ENCODE measurements at places on chromosomes 6 and 20. TPM values are rescaled to one million over a fixed set of nuclear protein-coding genes. Genes with fewer than 3 reads are reported as not detected.

GRCh38 chr6:122657601-122658000 is 47.4 kb downstream of the PKIB start:
- DNase-seq, result no peak
- H3K27ac ChIP-seq, result no peak overlapping the region
- H3K27me3 ChIP-seq, result no peaks in the 10 kb centered on the region
- H3K4me3 ChIP-seq, result no peak overlapping the region

GRCh38 chr6:166104872-166105271 is 62.8 kb downstream of the TBXT start:
- H3K36me3 ChIP-seq, result no peaks in the 10 kb centered on the region
- H3K4me3 ChIP-seq, result no peak overlapping the region
- peaks cover 5% of the 10 kb centered on the region for H3K27me3 ChIP-seq
- no peak for DNase-seq

- DNase-seq, result no peak
- H3K4me3 ChIP-seq, result no peak overlapping the region
- H3K27ac ChIP-seq, result peak overlapping the region; percentile 84
- H3K4me1 ChIP-seq, result peaks cover 63% of the 10 kb centered on the region
- H3K36me3 ChIP-seq, result peaks cover 8% of the 10 kb centered on the region
Observed at GRCh38 chr6:11215773-11216172, 16.7 kb downstream of the NEDD9 start.

HCK gene
- 9.7 TPM for total RNA-seq

XKR7 gene
- total RNA-seq, result not detected

TFAP2B gene
- not detected for total RNA-seq

OPRL1 gene
- total RNA-seq, result 0.32 TPM

WDR27 gene
- total RNA-seq, result 50.1 TPM
